ENCODE measurements at places on chromosomes 7 and 10. TPM values are rescaled to one million over a fixed set of nuclear protein-coding genes. Genes with fewer than 3 reads are reported as not detected.
A peak's percentile ranks its signal among the peaks of the same experiment; 100 is the strongest.

DOCK4 gene
- total RNA-seq, result 11.4 TPM

ABCA13 gene
- total RNA-seq, result 0.46 TPM

MXI1 gene
- total RNA-seq, result 55.0 TPM

MMD2 gene
- not detected for total RNA-seq

- no peak overlapping the region for H3K4me3 ChIP-seq
- H3K4me1 ChIP-seq, result no peaks in the 10 kb centered on the region
- H3K27ac ChIP-seq, result no peak overlapping the region
Observed at GRCh38 chr7:11261470-11261869, 287.8 kb downstream of the PHF14 start.

DNA sequence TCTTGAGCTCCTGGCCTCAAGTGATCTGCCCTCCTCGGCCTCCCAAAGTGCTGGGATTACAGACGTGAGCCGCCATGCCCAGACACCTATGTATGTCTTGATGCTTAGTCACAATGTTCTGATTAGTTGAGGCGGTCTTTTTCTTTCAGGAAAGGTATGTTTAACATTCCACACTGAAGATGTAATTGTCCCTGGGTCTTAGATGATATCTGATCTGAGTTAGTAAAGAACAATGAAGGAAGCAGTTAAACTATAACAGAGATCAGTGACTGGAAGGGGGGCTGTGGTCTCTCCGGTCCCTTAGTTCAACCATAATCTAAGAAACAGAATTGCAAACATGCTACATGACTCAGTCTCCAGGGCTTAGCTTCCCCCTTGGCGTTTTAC, 31.5 kb upstream of the SH2D4B start:
- no peak overlapping the region for H3K27ac ChIP-seq
- no peaks in the 10 kb centered on the region for H3K36me3 ChIP-seq
- DNase-seq, result no peak
- no peaks in the 10 kb centered on the region for H3K27me3 ChIP-seq
- no peak overlapping the region for H3K4me3 ChIP-seq
- H3K4me1 ChIP-seq, result peaks cover 10% of the 10 kb centered on the region

- no peaks in the 10 kb centered on the region for H3K27me3 ChIP-seq
- H3K4me1 ChIP-seq, result no peaks in the 10 kb centered on the region
- no peak overlapping the region for H3K4me3 ChIP-seq
- no peak overlapping the region for H3K27ac ChIP-seq
- H3K36me3 ChIP-seq, result no peaks in the 10 kb centered on the region
Observed at GRCh38 chr10:32112055-32112454, 55.8 kb upstream of the KIF5B start.

GRCh38 chr10:73117976-73118743, 7.9 kb downstream of the NUDT13 start:
- no peaks in the 10 kb centered on the region for H3K27me3 ChIP-seq
- peak overlapping the region; percentile 0 for H3K4me3 ChIP-seq
- H3K27ac ChIP-seq, result peak overlapping the region; percentile 88
- peaks cover 3% of the 10 kb centered on the region for H3K36me3 ChIP-seq
- DNase-seq, result peak; percentile 15

GRCh38 chr10:34491678-34492077, 323.4 kb downstream of the PARD3 start:
- no peaks in the 10 kb centered on the region for H3K36me3 ChIP-seq
- no peaks in the 10 kb centered on the region for H3K27me3 ChIP-seq
- DNase-seq, result peak; percentile 18

- H3K4me3 ChIP-seq, result no peak overlapping the region
- H3K27ac ChIP-seq, result no peak overlapping the region
- no peak for DNase-seq
- H3K36me3 ChIP-seq, result no peaks in the 10 kb centered on the region
Observed at GRCh38 chr7:141317033-141317585, 234.1 kb upstream of the AGK start.

DNA sequence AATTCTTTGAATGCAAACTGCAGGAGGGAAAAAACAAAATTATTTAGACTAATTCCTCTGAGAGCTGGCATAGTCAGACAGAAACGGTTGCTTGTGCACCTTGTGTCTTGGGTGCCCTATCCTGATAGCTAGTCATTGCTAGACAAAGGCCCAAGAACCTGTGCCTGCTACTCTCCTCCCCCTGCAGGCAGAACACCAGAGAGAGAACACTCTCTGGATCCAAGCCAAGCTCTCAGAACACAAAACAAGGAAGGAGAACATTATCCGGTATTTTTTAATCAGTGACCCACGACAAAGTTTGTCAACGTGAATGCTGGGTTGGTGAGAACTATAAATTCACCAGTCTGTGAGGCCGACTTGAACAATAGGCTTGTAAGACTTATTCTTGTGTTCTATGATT, 18.8 kb upstream of the PPP1R9A start:
- no peak overlapping the region for H3K27ac ChIP-seq
- peak; percentile 5 for DNase-seq
- no peaks in the 10 kb centered on the region for H3K36me3 ChIP-seq
- H3K4me3 ChIP-seq, result no peak overlapping the region

DNA sequence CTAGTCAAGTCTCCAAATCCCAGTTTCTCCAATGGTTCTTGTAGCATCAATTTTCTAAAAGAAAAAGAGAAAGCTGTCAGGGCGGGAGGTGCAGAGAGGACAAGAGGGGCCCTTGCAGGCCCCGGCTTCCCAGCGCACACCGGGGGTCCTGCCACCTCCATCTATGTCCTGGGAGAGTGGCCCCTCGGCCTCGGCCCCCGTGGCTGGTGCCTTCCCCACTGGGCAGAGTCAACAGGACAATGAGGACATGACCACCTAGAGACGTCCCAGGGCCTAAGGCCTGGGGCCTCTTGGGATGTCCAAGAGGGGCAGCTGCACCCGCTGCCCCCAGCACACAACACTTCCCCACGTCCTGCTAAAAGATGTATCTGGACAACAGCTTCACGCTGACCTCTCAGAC, 5.9 kb downstream of the COX19 start:
- H3K4me1 ChIP-seq, result peaks cover 24% of the 10 kb centered on the region
- no peak overlapping the region for H3K4me3 ChIP-seq
- H3K36me3 ChIP-seq, result peaks cover 14% of the 10 kb centered on the region

All from cardiac muscle cell (in vitro differentiated cells and primary cell).